ENCODE measurements at places on chromosomes 5 and 9.

DNA sequence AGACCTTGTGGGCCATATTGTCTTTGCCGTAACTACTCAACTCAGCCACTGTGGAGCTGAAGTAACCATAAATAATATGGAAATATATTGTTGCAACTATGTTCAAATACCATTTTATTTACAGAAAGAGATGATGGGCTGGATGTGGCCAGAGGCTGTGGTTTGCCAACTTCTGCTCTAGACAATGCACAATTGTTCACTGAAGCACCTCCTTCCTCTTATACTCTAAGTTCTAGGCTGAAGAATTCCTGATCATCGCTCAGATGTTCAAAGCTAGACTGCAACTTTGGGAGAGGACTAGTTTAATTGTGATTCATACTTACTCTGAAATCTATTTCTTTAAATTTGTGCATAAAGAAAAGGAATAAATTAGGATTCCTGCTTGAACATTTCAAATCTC lies 245.0 kb downstream of the TAF11L14 start:
- no peak for DNase-seq

GRCh38 chr5:155556222-155556621 lies 542.7 kb downstream of the KIF4B start:
- DNase-seq, result no peak

DNA sequence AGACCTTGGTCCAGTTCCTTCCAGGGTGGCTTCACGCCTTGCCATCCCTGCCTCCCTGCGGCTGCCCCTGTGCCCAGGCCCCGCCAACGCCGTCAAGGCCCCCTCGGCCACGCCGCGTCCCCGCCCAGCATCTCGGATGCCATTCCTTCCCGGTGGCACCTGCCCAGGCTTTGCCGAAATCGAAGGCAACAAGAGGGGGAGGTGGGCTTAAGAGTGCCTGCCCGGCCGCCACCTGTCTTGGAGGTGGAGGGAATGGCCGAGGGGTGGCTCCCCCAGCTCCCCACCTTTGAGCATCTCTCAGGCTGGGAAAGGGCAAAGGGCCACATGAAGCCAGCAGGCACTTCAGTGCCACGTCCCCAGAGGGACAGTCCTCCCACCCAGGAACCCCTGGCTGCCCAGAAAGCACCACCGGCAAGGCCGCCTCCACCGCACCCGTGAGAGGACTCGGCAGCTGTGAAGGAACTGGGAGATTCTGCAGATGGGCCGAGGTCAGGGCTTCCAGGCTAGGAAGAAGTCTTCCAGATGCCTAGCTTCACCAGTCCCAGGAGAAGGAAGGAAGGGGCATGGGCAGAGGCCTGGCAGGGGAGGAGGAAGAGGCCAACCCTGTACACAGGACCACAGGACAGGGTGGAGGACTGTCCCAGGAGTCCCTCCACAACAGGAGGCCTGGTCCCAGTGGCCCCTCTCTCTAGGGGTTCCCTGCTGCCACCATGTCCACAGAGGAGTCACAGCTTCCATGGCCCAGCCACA lies 218.0 kb downstream of the FANCC start:
- no peak for DNase-seq

GRCh38 chr9:124780060-124780756 lies 3.3 kb downstream of the OLFML2A start:
- no peak for DNase-seq

GRCh38 chr5:58800356-58800755 lies 217.5 kb downstream of the RAB3C start:
- no peak for DNase-seq

- DNase-seq, result no peak
Observed at GRCh38 chr5:23437011-23437410, 70.4 kb upstream of the PRDM9 start.

- DNase-seq, result no peak
Observed at GRCh38 chr9:26439061-26439624, 453.5 kb downstream of the CAAP1 start.

- DNase-seq, result no peak
Observed at GRCh38 chr5:88663793-88664216, 219.2 kb downstream of the MEF2C start.

DNA sequence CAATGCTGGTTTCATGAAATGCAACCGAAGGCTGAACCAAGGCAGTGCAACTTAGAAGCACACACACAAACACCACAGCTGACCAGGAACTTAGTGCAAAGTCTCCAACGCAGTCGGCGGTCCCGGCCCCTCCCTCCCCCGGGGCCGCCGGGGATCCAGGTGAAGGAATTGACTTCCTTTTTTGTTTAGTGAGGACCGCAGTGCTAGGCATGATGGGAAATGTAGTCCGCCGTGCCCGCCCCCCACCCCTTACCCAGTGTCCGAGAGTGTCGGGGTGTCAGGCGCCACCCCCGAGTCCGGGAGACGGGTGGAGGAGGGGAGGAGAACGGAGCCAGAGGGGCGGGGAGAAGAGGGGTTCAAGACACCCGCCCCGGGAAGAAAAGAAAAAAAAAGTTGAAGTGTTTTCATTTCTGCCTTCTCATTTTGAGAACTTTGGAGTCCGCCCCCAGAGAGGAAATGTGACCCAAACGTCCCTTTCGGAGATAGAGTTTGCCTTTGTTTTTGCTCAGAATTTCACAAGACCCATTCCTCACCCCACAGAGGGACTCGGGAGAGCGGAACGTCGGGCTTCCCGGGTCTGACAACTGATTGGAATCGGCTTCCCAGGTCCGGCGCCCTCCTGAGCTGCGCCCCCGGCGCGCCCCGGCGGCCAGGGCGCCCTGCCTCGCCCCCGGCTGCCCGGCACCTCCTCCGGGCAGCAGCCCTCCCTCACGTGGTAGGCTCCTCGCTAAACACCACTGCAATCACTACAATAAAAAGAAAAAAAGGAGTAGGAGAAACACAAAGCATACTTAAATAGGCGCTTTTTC lies 2.0 kb downstream of the IER5L start:
- DNase-seq, result peak; percentile 91

- DNase-seq, result peak; percentile 34
Observed at GRCh38 chr5:80659106-80659505, 4.3 kb upstream of the DHFR start.

GRCh38 chr9:104092875-104093600 lies 1.1 kb upstream of the SMC2 start:
- DNase-seq, result no peak

GRCh38 chr5:93141969-93142368 lies 439.1 kb downstream of the NR2F1-AS1 start:
- no peak for DNase-seq

- no peak for DNase-seq
Observed at GRCh38 chr5:55582256-55582655, 47.5 kb upstream of the PLPP1 start.

DNA sequence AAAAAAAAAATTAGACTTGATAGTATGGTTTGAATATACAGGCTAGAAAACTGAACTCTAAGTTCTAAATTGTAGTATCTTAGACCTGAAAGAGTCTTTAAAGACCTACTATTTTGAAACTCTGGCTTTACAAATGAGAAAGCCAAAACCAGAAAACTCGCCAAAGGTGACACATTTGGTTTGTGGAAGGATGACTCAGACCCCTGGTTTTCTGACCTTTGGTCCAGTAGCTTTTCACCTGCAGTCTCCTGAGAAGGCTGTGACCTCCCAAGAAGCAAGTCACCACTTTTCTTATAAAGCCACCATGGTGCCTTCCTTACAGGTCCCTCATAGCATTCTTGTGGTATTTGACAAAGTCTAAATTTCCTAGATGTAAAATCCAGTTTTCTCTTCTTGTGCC lies 102.1 kb upstream of the CEP78 start:
- DNase-seq, result no peak

DNA sequence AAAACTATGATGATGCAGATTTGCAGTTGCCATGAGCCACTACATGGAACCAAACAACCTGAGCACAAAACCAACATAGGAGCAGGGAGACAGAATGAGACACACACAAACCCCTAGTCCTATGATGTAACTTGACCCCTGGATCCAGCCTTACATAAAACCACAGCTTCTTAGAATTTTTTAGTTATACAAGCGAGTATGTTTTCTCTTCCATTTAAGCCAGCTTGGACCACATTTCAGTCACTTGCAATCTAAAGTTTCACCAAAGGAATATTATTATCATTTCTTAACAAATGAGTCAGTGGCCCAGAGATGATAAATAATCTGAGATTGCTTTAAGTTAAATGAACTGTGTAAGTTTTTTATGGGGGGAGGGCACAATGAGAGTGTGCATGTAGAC lies 6.8 kb downstream of the SPOCK1 start:
- DNase-seq, result no peak

DNA sequence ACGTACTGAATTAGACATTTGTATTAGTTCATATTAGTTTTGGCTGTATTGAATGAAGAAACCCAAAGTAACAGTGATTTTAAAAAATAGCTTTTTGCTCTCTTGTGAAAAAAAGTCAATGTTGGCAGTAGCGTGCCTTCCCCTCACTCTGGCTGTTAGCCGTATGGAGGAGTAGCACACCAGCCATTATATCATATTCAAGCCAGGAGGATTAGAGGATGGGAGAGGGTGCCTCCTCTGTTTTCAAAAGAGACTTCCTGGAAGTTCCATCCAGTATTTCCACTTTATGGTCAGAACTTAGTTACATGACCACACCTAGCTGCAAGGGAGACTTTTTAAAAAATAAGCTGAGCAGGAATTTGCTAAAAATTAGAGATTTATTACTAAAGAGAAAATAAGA lies 41.2 kb downstream of the GPR21 start:
- DNase-seq, result no peak

- DNase-seq, result no peak
Observed at GRCh38 chr9:134299883-134300282, 26.4 kb upstream of the RXRA start.

DNA sequence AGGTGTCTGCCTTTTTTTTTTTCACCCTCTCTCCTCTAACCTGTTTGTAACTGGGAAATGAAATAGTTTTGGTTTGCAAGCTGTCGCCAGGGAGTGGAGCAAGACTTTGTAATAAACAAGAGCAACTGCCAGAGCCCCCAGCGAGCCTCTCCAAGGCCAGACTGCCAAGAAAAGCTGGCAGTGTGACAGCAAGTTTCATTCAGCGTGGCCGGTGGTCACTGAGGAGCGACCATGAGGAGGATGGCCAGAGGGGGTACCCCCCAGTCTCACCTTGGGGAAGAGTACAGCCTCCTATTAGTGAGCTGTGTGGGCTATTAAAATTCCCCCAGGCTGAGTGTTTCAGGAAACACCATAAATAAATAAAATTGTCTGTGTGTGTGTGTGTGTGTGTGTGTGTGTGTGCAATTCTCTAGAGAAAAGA lies 49.9 kb downstream of the ZFAND5 start:
- no peak for DNase-seq

- DNase-seq, result no peak
Observed at GRCh38 chr5:172575816-172576545, 65.1 kb upstream of the NEURL1B start.

GRCh38 chr5:38347040-38347763 lies 88.8 kb downstream of the EGFLAM start:
- DNase-seq, result no peak

DNA sequence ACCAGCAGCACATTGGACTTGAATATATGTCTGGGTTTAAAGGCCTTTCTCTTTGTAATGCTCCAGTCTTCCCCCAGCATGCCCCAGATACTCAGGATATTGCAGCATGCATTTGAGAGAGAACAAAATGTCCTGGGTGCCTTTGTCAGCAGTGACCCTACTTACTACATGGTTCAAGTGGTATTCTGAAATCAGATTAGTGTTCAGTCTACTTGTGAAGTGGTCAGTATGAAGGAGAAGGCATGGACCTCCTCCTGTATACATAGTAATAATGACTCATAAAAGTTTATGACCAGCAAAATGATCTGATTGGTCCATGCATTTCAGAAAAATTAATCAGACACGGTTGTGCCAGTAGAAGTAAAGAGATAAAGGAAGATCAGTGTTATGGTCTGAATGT lies 25.4 kb downstream of the GPR21 start:
- peak; percentile 67 for DNase-seq

GRCh38 chr9:107487521-107488374 lies 1.8 kb downstream of the KLF4 start:
- DNase-seq, result no peak

DNA sequence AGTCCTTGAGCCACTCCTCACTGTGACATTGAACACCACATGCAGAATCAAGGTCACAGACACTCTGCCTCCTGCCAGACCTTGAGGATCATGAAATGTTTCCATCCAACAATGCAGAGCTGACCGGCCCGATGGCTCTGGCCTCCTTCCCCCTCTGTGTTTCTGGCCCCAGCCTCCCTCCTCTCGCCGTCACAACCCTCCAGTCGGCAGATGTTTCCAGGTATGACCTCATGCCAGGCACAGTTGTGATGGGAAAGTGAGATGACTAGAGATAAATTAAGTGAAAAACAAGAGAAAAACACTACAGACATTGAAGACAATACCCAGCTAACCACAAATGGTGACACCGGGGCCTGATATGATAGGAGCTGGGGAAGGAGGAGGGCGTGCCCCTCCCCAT lies 9.8 kb downstream of the NTNG2 start:
- no peak for DNase-seq

GRCh38 chr5:125381290-125381689 lies 634.9 kb upstream of the ZNF608 start:
- no peak for DNase-seq

- DNase-seq, result no peak
Observed at GRCh38 chr9:112103405-112103804, 71.7 kb downstream of the SUSD1 start.

DNA sequence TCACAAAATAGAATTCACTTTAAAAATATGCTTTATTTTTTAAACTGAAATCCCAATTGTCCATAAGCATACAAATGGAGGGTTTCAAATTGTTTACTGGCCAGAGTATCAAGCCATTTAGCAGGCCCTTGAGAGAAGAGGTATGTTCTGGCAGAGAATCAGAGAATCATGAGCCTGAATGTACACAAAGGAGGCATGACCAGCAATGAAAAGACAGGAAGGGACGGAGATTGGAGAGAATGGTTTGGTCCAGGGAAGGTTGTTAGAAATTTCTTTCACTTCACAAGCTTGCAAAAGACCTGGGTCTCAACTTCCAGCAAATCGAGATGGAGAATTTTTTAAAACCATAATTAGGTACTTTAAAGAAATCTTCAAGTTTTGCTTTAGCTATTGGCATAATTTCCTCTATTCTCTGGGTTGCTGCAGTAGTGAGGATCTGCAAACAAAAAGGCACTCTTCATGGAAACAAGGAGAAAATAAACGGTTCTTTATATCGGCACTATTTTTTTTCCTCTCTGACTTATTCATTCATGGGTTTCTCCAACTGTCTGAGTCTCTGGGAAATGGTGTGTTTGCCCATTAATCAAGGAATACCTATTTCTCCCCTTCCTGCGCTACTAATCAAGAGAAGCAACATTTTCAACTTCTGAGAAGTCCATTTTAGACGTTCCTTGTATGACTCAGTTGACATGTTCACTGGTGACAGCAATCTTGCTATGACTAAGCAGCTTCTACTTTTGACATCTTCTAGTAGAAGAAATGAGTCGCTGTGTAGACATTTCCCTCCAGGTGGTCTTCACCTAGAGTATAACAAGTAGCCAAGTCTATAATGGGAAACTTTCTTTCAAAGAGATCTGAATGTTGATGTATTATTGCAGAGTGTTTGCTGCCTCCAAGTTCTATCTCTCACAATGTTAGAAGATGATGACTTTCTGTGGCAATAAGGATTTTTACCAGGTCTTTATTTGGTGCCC lies 23.1 kb upstream of the ERCC6L2 start:
- DNase-seq, result peak; percentile 55

- DNase-seq, result peak; percentile 53
Observed at GRCh38 chr5:15510831-15511230, 10.9 kb downstream of the FBXL7 start.
